ENCODE measurements at places on chromosomes 16 and 17.

GRCh38 chr16:67760206-67760955 is 41.3 kb upstream of the GFOD2 start:
- peaks cover 5% of the 10 kb centered on the region for H3K36me3 ChIP-seq
- H3K27me3 ChIP-seq: no peaks in the 10 kb centered on the region
- no peak for DNase-seq
- no peaks in the 10 kb centered on the region for H3K4me1 ChIP-seq

DNA sequence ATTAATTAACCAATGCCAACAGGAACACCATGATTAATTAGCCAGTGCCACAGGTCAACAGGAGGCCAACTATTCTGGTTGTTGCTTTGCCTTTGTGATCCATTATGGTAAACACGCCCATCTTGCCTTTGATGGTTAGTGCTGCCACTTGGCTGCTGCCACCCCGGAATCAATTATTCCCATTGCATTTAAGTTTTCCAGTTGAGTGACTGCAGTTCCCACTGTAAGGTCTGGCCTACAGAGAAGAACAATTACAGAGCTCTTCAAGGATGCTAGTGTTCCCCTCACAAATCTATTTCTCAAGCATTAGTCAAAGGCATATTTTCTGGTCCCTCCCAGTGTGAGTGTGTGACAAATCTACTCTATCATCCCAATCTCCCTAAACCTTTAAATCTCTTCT is 7.1 kb upstream of the CLEC19A start:
- H3K4me3 ChIP-seq: no peak overlapping the region
- no peaks in the 10 kb centered on the region for H3K27me3 ChIP-seq
- no peaks in the 10 kb centered on the region for H3K4me1 ChIP-seq
- no peaks in the 10 kb centered on the region for H3K36me3 ChIP-seq
- no peak for DNase-seq
- no peak overlapping the region for H3K27ac ChIP-seq

DNA sequence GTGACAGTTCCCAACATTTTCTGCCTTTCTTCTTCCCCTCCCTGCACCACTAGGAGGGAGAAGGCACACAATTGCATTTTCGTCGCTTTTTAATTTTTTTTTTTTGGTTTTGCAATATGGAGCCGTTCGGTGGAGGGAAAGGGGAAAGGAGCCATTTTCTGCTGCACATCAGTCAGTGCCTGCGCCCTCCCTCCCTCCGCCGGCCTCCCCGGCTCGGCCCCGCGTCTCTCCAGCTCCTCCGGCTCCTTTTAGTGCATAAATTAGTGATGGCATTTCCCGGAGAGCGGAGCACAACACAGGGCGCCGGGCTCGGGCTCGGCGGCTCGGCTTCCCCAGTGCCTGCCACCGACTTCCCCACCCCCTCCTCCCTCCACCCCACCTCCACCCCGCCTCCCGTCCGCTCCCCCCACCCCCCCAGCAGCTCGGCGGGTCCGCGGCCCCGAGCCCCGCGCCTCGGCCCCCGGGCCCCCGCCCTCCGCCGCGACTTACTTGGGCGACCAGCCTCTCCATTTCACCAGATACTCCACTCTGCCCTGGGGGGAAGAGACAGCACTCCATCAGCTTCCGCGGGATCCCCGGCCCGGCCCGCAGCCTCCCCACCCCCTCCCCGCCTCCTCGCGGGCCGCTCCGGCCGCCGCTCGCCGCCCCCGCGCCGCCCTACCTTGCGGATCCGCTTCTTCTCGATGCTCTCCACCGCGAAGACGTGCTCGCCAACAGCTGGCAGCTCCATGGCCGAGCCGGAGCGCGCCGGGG is 542 bp downstream of the CBX4 start:
- H3K4me1 ChIP-seq: peaks cover 41% of the 10 kb centered on the region
- DNase-seq: peak; percentile 68
- no peaks in the 10 kb centered on the region for H3K36me3 ChIP-seq
- no peaks in the 10 kb centered on the region for H3K27me3 ChIP-seq
- peak overlapping the region; percentile 73 for H3K4me3 ChIP-seq

DNA sequence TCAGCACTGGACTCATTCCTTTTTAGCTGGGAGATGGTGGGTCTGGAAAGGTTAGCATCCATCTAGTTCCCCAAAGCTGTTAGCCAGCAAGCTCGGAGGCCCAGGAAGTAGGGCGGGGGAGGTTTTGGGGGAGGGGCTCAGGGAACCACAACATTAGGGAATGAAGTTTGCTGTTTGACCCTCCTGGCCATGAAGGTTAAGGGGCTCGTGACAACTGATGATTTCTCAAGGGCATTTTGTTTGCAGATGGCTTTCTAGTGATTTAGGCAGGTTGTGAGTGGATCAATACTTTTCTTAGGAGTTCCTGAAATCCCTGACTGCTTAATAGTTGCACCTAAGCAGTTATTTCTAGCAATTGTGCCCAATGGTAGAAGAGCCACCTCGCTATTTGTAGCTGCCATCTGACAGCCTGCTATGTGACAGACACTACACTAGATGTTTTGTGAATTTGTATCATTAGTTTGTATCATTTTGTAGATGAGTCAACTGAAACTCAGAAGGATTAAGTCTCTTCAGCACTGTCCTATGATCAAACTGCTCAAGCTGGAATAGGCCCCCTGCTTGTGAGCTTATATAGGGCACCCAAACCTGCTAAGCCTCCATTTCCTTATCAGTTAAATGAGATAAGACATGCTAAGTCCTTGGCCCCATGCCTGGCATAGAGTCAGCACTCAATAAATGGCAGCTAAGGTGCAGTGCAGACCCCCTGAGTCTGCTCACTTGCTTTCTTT is 146.4 kb downstream of the IRX3 start:
- DNase-seq: peak; percentile 6
- no peaks in the 10 kb centered on the region for H3K36me3 ChIP-seq
- no peak overlapping the region for H3K4me3 ChIP-seq
- no peaks in the 10 kb centered on the region for H3K27me3 ChIP-seq
- H3K27ac ChIP-seq: no peak overlapping the region

DNA sequence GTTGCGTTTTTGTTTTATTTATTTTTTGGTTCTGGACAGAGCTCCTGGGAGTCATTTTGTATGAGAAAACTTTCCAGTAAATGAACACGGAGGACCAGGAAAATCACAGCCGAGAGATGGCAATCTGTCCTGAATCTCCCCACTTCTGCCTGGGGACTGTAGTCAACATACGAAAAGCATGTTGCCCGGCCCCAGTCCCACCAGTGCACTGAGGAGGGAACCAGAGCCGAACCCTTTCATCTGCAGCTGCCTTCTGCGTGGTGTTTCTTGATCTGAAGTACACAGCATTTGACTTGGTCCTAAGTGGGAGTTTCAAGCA is 18.9 kb downstream of the SNX11 start:
- H3K4me1 ChIP-seq: no peaks in the 10 kb centered on the region
- no peak overlapping the region for H3K27ac ChIP-seq
- no peaks in the 10 kb centered on the region for H3K27me3 ChIP-seq
- DNase-seq: no peak

- no peaks in the 10 kb centered on the region for H3K4me1 ChIP-seq
- H3K36me3 ChIP-seq: peaks cover 3% of the 10 kb centered on the region
- DNase-seq: no peak
- H3K27ac ChIP-seq: no peak overlapping the region
- H3K4me3 ChIP-seq: no peak overlapping the region
- H3K27me3 ChIP-seq: no peaks in the 10 kb centered on the region
Measured at GRCh38 chr16:4193920-4194319, 48.0 kb downstream of the SRL start.

GRCh38 chr17:75521951-75522727 is 3.4 kb upstream of the LLGL2 start:
- H3K4me1 ChIP-seq: peaks cover 14% of the 10 kb centered on the region
- H3K36me3 ChIP-seq: peaks cover 11% of the 10 kb centered on the region
- H3K4me3 ChIP-seq: no peak overlapping the region
- no peak for DNase-seq
- H3K27ac ChIP-seq: no peak overlapping the region
- no peaks in the 10 kb centered on the region for H3K27me3 ChIP-seq

DNA sequence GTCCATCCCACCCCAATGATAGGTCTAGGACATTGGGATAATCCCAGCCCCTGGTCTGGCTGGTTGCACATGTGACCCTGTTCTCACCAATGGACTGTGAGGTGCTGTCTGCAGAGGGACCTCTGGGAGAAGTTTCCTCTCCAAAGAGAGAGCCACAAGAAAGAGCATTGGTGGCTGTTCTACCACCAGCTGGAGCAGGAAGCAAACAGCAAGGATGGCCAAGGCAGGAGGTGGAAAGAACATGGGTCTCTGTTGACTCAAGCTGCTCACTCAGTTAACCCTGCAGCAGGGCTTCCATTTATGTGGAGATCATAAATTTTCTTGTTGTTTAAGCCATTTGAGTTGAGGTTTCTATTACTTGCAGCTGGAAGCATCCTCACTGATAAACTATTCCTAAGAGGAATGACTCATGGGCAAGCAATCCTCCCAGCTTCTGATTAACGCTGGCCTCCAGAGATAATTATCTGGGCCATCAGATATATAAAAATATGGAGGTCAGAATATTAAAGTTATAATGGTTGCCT is 52.6 kb downstream of the CYB5B start:
- DNase-seq: no peak
- no peaks in the 10 kb centered on the region for H3K4me1 ChIP-seq
- no peaks in the 10 kb centered on the region for H3K27me3 ChIP-seq
- H3K36me3 ChIP-seq: no peaks in the 10 kb centered on the region

All from lung (tissue), 17 donors.